ENCODE measurements at places on chromosomes 16 and 17.

DNA sequence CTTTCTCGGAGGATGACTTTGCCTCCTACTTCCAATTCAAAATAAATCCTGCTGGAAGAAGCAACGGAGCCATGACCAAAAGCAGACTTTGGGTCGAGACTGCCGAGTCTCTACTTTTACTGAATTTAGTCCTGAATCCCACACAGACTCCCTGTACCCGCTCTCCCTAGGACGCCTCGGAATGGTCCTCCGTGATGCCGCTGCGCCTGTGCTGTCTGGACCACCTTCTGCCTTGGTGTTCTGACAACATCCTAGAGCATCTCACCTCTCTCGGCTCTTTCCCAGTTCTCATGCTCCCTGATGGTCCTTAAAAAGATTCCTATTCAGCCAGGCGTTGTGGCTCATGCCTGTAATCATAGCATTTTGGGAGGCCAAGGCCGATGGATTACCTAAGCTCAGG lies 181.1 kb upstream of the HSBP1 start:
- no peak for DNase-seq

GRCh38 chr16:896261-897199 lies 74.3 kb downstream of the LMF1 start:
- DNase-seq, result no peak

- DNase-seq, result no peak
Measured at GRCh38 chr16:66442502-66443268, 15.6 kb downstream of the BEAN1 start.

GRCh38 chr17:60598001-60598736 lies 1.8 kb upstream of the PPM1D start:
- DNase-seq, result no peak

DNA sequence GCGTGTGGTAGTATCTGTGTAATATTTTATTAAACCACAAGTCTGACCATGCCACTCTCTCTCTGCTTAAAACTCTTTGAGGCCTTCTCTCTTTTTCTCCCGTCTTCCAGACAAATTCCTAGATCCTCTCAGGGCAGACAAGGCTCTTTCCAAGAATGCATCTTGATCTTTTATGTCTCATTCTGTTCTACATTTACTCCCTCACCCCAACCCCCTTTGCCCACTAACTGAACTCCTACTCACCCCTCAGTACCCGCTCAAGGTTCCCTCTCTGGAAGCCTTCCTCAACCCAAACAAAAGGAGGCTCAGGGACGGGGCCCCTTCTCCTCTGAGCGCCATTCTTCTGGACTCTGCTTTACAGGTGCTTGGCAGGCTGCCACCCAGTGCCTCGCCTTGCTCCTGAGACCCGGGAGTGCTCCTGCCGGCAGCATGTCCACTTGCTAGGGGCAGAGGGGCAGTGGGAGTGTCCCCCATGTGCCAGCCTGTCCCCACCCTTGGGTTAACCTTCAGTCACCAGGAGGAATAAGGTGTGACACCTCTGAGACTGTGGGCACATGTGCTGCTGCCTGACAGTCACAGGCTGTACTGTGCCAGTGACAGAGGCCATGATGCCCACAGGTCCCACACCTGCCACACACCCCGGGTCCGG lies 9.2 kb downstream of the SLC13A2 start:
- no peak for DNase-seq

DNA sequence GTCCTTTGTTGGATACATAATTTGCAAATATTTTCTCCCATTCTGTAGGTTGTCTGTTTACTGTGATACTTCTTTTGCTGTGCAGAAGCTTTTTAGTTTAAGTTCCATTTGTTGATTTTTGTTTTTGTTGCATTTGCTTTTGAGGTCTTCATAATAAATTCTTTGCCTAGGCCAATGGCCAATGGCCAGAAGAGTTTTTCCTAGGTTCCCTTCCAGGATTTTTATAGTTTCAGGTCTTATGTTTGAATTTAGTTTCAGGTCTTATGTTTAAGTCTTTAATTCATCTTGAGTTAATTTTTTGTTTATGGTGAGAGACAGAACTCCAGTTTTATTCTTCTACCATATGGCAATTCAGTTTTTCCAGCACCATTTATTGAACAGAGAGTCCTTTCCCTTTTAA lies 90.1 kb upstream of the GOT2 start:
- no peak for DNase-seq

DNA sequence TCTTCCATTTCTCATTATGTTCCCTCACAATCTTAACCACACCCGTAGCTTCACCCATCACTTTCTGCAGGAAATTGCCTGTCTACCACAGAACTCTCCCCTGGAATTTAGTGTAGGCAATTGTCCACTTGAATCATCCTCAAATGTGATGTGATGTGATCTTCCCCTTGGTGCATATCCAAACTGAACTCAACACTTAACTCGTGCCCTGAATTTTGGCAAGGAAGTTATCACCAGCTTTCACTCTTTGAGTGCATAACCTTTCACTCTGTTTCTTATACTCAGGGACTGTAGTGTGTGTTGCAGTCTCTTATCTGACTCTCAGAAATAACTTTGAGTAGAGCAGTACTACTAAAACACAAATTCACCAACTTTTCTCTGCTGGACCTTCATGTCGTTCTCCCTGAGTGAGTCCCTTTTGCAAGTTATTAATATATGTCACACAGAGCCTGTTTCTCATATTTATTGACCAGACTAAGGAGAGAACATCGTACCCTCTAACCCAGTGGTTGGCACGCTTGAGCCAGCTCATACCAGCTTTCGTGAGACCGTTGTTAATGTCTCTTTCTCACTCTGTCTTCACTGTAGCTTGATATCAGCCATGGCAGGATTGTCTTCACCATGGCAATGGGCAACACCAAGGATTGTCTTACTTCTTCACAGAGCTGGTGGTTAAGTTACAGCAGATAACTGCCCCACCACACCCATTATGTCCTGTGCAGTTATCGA lies 558.9 kb upstream of the HSBP1 start:
- no peak for DNase-seq

All from activated naive CD8-positive, alpha-beta T cell treated with anti-CD3 and anti-CD28 coated beads for 36 hours (primary cell).